ENCODE measurements at places on chromosomes 7 and 10.

GRCh38 chr10:61775111-61775510, 112.4 kb downstream of the CABCOCO1 start:
- no peak for DNase-seq

DNA sequence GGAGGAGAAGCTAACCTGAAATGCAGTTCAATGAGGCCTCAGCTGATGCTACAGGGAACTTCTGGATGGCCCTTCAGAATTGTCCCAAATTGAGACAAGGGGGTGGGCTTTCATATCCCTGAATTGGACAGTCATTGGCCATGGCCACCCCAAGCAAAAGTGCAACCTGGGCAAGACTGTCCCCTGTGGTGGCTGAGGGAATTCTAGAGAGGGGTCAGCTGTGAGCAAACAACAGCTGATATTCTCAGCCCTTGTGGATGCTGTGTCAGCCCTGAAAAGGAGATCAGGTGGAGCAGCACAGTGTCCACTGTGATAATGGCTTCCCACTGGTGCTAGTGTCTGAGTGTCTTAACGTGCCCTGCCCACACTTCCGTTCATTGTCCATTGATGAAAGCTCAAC, 76.6 kb downstream of the SLC16A9 start:
- no peak for DNase-seq

DNA sequence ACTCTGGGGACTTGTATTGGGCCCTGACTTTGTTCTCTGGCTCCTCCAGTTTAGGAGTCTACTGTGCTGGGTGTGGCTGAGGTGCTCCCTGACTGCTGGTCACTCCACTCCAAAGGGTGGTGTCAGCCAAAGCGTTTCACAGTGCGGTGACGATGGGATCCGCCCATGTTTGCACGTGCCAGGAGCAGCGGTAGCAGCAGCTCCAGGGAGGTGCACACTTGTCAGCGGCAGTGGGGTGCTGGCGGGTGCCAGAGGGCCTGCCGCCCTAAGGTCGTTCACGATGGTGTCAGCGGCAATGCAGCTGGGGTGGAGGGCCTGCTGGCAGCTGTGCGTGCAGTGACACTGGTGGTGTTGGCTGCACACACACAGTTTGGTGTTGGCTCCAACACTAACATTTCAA, 268.5 kb upstream of the AKR1E2 start:
- no peak for DNase-seq

- no peak for DNase-seq
Measured at GRCh38 chr10:1486841-1487687, 250.3 kb downstream of the ADARB2 start.

- no peak for DNase-seq
Measured at GRCh38 chr10:12191715-12192114, 4.0 kb downstream of the NUDT5 start.

- no peak for DNase-seq
Measured at GRCh38 chr10:4790045-4790444, 36.0 kb upstream of the AKR1E2 start.

DNA sequence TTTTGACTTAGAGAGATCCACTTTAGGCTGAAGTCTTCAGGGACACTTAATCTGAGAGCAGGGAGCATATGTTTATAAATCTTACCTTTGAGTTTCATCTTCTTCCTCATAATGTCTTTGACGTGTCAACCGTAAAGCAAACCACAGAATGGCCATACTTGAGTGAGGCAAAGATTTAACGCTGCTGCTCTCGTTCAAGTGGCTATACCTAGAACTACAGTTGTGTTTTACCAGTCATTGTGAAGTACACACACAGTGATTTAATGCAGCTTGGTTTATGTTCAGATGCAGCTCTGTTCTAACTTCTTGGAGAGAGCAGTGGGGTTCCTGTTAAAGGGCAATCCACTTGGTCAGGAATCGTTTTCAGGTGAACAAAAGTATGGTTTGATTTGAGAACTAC, 39.9 kb upstream of the GOT1 start:
- no peak for DNase-seq

GRCh38 chr7:77765481-77765880, 32.8 kb downstream of the TMEM60 start:
- no peak for DNase-seq
